ENCODE measurements at places on chromosomes 5 and 9. TPM values are rescaled to one million over a fixed set of nuclear protein-coding genes. Genes with fewer than 3 reads are reported as not detected.

PCDHGA9 gene
- total RNA-seq = 6.2 TPM

CTXN3 gene
- not detected for total RNA-seq

TSSK1B gene
- 0.57 TPM for total RNA-seq

SLC4A9 gene
- not detected for total RNA-seq

ZNF658 gene
- total RNA-seq = 3.4 TPM

OCLN gene
- total RNA-seq = 1.3 TPM

PCDHGB2 gene
- 2.2 TPM for total RNA-seq

SRA1 gene
- 42.0 TPM for total RNA-seq

CEP72 gene
- 1.5 TPM for total RNA-seq

POLE3 gene
- 23.0 TPM for total RNA-seq

BHMT gene
- 0.86 TPM for total RNA-seq

S1PR3 gene
- 39.2 TPM for total RNA-seq

ACOT12 gene
- total RNA-seq = 0.57 TPM

SLC25A25 gene
- 36.1 TPM for total RNA-seq

SLCO6A1 gene
- total RNA-seq = 0.14 TPM

GPR150 gene
- under 0.01 TPM for total RNA-seq

CDC20B gene
- not detected for total RNA-seq

TICAM2 gene
- 1.1 TPM for total RNA-seq

DROSHA gene
- total RNA-seq = 56.0 TPM

PIP5K1B gene
- total RNA-seq = under 0.01 TPM

DNM1 gene
- total RNA-seq = 17.1 TPM

NSD1 gene
- total RNA-seq = 59.6 TPM

LRRC19 gene
- not detected for total RNA-seq

WNK2 gene
- not detected for total RNA-seq
